ENCODE measurements at places on chromosomes 2 and 18.
A peak's percentile ranks its signal among the peaks of the same experiment; 100 is the strongest.

GRCh38 chr2:206851521-206851920 is 86.1 kb downstream of the FASTKD2 start:
- DNase-seq: no peak

DNA sequence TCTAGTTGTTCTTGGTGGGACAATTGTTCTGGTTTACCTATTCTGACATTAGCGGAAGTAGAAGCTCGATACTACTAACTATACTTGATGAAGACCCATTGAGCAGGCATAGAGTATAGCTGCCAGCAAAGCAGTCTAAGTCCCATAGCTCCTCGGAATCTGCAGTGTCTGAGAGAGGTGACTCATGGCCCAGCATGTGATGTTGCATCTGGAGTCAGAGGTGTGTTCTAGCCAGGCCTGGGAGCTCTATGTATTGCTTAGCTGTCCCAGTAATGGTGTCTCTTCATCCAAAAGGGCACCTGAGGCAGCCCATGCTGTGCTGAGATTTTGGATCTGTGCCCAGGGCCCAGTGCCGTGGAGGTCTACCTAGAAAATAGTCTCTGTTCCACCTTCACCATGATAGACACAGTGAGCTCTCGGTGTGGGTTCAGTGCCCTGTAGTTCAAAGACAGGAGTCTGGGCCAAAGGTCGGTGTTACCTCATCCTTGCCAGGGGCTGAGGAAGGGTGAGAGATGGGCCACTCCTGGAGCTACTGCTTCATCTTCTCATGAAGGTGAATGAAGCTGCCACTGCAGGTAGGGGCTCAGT is 47.3 kb downstream of the MEX3C start:
- DNase-seq: no peak

DNA sequence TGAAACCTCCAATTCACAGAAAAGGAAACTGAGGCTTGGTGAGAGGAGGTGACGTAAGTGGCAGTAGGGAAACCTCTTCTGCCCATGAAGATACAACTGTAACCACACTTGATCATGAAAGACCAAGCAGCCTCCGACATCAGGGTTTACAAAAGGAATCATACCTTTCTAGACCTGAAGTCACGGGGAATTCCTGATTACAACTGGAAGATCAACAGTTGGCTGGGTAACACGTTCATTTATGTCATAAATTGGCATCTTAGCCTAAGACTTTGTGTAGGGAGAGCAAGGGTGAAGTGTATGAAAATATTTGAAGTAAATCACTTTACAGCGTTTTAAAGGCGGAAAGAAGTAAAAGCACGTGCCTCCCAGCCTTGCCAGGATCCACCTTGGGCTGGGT is 922 bp downstream of the HS1BP3 start:
- no peak for DNase-seq

GRCh38 chr2:134772493-134773169 is 53.8 kb upstream of the TMEM163 start:
- no peak for DNase-seq

- no peak for DNase-seq
Measured at GRCh38 chr2:227103583-227103982, 60.4 kb downstream of the COL4A4 start.

DNA sequence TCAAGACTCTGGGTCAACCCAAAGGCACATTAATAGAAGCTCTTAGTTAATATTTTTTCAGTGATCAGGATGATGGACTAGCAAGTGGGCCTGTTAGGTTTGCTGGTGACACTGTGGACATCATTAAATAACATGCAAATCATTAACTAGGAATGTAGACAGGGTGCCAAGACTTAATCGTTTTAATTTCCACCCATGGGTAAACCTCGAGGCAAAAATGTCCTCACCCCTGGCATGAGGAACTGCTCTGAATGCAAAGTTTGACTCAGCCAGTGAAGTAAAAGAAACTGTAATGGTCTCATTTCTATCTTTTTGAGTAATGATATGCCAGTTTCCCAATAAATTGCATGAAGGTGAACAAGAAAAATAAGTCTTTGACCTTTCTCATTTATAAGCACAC is 152.6 kb upstream of the MEX3C start:
- no peak for DNase-seq

DNA sequence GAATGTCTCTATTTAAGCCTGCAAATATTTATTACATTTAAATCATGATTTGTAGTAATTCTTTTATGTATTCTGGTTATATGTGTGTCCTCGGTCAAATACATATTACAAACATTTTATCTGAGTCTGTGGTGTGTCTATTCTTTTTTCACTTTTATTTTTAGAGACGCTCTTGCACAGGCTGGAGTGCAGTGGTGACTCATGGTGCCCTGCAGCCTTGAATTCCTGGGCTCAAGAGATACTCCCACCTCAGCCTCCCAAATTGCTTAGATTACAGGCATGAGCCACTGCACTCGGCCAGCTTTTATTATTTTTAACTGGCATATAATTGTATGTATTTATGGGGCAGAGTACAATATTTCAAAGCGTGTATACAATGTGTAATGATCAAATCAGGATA is 47.5 kb downstream of the ARID5A start:
- DNase-seq: no peak

DNA sequence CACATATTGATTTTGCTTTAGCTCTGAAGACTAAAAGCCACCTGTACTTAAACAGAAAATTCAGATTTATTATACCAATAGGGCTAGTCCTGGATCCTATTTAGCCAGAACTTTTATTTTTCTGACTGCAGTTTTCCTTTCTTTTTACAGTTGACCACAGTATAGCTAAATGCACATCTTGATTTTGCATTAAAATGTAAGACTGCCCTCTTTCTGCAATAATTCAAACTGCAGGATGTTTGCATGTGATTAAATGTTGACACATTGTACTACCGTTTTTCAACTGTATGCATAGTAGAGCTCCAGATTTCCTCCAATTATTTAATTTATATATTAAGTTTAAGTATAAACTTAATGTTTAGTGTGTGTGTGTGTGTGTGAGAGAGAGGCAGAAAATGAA is 1262.9 kb downstream of the SUCLG1 start:
- DNase-seq: no peak

- no peak for DNase-seq
Measured at GRCh38 chr2:150620416-150620815, 132.9 kb upstream of the RND3 start.

DNA sequence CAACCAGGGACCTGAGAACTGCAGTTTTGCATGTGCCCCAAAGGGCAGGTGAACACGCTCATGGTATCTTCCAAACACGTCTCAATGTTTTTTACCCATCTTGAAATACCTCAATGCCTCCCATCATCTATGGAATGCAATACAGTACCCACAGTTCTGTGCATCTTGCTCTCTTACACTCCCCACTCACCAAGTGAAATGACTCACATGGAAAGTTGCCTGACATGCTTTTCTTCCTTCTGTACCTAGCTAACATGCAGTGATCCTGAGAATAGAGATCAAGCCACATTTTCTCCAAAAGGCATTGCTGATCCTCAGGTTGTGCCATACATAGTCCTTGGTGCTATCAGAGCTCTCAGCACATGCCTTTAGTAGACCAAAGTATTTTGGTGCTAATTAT is 373.9 kb downstream of the GPD2 start:
- DNase-seq: no peak

DNA sequence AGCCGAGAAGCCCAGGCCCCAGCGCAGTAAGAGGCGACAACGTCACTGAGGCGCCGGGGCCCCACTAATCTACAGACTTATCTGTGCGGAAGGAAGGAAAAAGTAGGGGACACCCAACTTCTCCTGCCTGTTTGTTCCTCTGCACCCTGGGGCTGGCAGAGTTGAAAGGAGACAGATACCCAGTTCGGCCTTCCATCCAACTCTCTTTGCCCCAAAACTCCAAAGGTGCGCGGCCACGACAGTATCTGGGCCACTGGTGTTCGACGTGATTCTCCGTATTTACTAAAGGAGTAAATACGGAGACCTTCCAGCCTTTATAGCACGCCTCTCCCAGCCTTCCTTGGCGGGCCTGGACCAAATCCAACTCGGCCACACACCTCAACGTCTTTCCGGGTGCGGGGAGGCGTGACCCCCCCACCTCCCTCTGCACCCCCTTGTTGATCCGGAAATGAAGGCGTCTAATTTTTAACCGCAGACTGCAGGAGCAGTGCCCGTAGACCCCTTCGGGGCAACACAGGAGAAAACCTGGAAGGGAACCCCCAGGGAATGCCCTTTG is 1.6 kb downstream of the SMAD7 start:
- DNase-seq: peak; percentile 80

- peak; percentile 91 for DNase-seq
Measured at GRCh38 chr2:37344453-37345361, at the start of gene QPCT. Gene QPCT, plus strand, starts transcription at chr2:37344630. Its CDS starts 102 bp downstream, at chr2:37344732.

- no peak for DNase-seq
Measured at GRCh38 chr2:134233728-134234136, 20.1 kb upstream of the MGAT5 start.

- no peak for DNase-seq
Measured at GRCh38 chr2:117770730-117771129, 43.8 kb upstream of the DDX18 start.

DNA sequence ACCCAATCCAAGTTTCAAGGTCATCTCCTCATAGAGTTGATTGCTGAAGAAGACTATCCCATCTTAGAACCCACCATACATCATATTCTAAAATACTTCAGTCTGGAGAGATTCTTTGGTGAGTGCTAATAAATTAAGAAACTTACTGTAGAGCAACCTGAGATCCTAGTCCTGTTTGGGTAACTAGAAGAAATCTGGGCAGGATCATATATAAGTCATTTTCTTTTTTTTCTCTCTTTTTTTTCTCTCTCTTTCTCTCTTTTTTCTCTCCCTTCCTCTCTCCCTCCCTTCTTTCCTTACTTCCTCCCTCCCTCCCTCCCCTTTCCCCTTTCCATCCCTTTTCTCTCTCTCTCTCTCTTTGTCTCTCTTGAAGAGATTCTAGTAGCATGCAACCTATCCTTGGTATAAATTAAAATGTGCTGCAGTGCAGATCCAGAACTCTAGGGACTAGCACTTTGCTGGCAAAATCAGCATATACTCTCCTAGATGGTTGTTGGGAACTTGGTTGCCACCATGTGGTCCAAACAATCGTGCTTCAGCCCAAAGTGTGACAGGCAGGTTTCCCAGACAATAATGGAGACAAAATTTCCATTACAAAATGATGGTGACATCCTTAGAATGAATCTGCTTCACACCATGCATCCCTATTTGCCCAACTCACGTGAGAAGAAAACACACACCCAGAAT is 399.4 kb upstream of the CELF4 start:
- no peak for DNase-seq

GRCh38 chr2:56444339-56444738 is 260.5 kb downstream of the CCDC85A start:
- DNase-seq: no peak

DNA sequence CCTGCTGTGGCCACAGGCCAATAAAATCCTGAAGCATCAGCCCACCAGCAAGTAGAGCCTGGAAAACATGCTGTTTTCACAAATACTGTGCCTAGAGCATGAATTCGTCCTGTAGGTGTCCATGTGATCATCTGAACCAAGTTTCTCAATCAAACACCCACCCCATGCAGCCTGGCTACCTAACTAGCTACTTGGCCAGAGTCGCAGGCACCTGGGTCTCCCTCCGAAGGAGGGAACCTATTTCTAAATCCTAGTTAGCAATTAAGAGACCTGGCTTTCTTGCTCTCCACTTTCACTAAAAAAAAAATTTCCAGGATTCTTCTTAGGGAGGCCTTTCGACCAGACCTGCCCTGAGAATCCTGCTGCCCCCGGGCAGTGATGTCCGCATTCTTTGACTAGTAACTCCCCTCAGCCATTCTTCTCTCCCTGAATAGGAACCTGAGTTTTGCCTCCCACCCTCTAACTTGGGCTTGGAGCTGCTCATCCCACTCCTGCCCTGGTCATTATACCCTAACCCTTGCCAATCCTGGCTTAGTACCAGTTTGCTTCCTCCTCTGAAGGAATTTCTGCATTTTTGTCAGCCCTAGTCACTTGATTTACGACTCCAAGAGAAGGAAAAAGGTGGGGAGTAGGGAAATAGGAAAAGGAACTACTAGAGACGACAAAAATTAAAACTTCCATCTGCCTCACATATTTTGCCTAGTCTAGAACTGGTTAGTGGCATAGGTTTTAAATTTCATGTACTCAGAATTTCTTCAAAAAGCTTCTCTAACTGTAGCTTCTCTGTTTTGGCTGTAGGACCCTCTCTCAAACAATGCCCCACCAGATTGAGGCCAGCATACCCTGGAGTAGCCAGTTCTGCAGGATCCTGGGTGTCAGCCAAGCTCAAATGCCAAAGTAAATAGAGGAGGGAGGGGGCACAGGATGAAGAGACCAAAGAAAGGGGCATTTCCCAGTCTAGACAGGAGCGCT is 25.4 kb upstream of the TANK start:
- DNase-seq: no peak

GRCh38 chr18:7417727-7418126 is 149.4 kb upstream of the PTPRM start:
- no peak for DNase-seq

DNA sequence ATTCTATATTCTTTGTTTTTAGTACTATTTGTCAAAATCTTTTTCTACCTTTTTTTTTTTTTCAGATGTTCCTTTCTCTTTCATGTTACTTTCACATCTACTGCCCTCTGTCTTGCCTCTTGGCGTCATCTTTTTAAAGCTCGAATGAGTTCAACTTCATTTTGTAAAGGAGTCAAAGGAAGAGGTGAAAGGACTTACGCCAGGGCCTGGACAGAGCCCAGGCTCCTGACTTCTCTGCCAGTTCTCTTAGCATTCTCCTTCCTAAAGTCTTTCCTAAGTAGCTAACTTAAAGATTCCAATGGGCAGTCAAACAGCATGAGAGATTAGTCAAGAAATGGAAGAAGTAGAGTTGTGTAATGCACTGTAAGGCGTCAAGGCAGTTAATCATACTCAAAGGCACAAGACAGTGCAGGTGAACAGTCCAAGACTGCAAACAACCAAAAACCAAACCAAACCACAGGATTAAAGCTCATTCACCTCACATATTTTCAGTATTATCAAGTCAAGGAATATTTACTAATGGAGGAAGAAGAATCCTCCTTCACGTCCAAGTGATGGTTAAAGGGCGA is 301.7 kb downstream of the TCF4 start:
- no peak for DNase-seq

DNA sequence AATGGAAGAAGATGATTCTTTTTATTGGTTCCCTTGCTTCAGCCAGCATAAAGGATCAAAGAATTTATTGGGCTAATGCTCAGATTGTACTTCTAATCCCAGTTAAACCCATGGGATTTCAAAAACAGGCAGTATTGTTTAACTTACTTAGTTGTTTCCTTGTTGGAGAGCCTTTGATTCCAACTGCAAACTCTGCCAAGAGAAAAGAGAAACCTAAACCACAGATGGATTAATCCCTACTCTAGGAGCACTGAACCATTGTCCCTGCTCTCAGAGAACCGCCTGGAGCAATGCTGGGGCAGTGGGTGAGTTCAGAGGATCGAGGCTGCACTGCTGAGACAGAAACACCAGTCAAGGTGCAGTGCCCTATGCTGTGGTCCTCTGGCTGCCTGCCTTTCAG is 44.9 kb upstream of the SIGLEC15 start:
- DNase-seq: no peak
